GM12878 (cell line): ENCODE measurements at places on chromosomes 3 and 15. TPM values are rescaled to one million over a fixed set of nuclear protein-coding genes. Genes with fewer than 3 reads are reported as not detected.

The MB21D2 gene
- polyA plus RNA-seq: 15.4 and 15.5 TPM in 2 replicates

The DNAJC19 gene
- polyA plus RNA-seq: 117 and 120 TPM in 2 replicates

The CPNE9 gene
- not detected in 2 replicates for polyA plus RNA-seq

The CCNB2 gene
- 171 and 178 TPM in 2 replicates for polyA plus RNA-seq

The SKIL gene
- 6.0 and 7.4 TPM in 2 replicates for polyA plus RNA-seq

The AEN gene
- 71.4 and 78.0 TPM in 2 replicates for polyA plus RNA-seq

The ALDH1A3 gene
- polyA plus RNA-seq: 0.20 and 0.21 TPM in 2 replicates

The GOLGA8S gene
- polyA plus RNA-seq: not detected in 2 replicates

The GPR149 gene
- not detected in 2 replicates for polyA plus RNA-seq

The TRIM42 gene
- polyA plus RNA-seq: not detected in 2 replicates

The MEGF11 gene
- 0.47 and 0.78 TPM in 2 replicates for polyA plus RNA-seq

The GOLGA8T gene
- polyA plus RNA-seq: not detected in 2 replicates

- DNase-seq: no peak
Measured at GRCh38 chr3:61928776-61929314, 367.5 kb downstream of the PTPRG start.

- no peak for DNase-seq
Measured at GRCh38 chr3:42022355-42022754, 60.5 kb upstream of the ULK4 start.

DNA sequence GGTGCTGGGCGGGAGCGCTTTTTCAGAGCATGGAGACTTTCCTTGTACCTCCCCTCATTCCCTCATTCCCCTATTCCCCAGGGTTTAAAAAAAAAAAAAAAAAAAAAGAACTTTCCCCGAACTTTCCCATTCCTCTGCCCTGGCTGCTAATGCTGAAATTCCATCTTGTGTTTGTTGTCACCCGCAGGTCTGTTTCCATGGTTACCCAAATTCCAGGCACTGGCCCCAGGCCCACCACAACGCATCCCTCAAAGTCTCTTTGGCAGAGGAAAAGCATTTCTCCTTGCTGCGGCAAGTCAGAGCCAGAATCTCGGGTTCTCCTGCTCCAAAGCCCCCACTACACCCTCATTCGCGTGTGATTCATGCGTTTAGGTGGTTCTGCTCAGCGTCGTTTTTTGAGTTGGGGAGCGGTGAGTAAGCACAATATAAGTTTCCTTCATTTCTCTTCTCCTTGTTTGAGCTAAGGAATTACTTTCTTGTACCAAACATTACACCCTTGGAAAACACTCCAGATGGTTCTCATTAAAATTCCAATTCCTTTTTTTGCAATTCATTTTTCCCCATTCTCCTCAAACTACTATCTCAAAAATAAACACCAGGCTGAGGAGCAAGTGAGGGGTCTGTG lies 21.6 kb downstream of the ANAPC13 start:
- DNase-seq: no peak

- DNase-seq: no peak
Measured at GRCh38 chr3:101970905-101971304, 121.6 kb downstream of the NFKBIZ start.

GRCh38 chr3:160400702-160401150 lies 1.3 kb downstream of the SMC4 start:
- no peak for DNase-seq

DNA sequence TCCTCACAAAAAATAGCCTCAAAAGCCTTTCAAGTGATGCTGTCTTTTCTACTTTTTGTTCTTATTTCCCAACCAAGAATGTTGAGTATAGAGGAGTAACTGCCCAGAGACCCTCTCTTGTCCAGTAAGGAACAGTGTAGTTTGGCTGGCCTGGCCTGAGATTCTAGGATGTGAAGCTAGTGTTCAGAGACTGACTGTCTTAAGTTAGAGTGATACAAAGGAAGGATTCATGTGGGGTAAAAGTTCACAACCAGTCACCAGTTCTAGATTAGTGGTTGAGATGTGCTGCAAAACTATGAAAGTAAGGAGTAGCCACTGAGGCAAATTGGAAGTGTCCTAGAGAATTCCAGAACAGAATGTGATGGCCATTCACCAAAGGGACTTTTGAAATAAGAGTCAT lies 49.1 kb downstream of the RSRC1 start:
- DNase-seq: no peak

GRCh38 chr15:76996076-76996525 lies 1.2 kb downstream of the PSTPIP1 start:
- no peak for DNase-seq

DNA sequence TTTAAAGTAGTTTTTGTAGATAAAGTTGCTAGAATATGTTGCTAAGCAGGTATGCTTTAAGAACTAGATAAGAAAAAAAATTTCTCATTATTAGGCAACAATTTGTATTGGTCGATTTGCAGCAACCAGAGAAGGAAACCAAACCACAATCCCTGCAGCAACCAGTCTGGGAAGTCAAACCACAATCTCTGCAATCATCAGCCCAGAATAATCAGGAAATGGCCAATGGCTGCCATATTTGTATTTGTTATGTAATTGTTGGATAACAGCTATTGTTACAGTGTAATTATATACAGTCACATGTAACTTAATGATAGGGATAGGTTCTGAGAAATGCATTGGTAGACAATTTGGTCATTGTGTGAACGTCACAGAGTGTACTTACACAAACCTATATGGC lies 23.6 kb downstream of the STXBP5L start:
- no peak for DNase-seq

GRCh38 chr3:190117981-190118380 lies 2.7 kb downstream of the P3H2 start:
- DNase-seq: no peak

GRCh38 chr3:112579232-112579631 lies 17.4 kb downstream of the SLC35A5 start:
- DNase-seq: no peak

- DNase-seq: peak; percentile 30
Measured at GRCh38 chr3:23325466-23326065, 122.4 kb downstream of the UBE2E2 start.

DNA sequence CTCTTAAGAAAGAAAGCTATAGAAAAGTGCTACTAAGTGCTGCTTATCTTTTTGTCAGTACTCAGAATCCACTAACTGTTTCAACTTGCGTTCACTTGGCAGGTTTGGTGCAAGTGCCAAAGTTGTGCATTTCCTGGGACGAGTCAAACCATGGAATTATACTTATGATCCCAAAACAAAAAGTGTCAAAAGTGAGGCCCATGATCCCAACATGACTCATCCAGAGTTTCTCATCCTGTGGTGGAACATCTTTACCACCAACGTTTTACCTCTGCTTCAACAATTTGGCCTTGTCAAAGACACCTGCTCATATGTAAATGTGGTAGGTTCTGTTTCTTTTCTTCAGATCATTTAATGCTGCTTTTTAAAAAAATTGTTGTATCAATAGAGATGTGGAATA lies 32.6 kb downstream of the GYG1 start:
- no peak for DNase-seq

DNA sequence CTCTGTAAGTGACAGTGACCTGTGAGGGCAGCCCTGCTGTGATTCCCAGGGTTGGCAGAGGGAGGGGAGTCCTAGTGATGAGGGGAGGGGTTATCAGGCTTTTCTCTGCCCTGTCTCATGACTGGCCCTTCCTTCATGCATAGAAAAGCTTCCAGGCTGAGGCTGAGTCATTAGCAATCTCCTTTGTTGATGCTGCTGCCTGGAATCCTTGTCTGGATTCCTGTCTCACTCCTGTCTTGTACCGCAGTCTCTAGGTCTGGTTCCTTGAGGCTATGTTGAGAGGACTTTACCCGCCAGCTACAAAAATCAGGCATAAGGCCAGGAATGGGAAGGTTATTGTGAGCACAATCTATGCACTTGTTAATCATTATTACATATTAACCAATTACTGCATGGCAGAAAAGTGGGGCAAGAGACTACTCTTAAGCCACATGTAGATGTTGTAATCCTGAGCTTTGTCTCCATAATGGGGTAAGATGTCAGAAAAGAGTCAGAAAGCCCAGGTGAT lies 7.2 kb downstream of the KLHL6 start:
- no peak for DNase-seq

DNA sequence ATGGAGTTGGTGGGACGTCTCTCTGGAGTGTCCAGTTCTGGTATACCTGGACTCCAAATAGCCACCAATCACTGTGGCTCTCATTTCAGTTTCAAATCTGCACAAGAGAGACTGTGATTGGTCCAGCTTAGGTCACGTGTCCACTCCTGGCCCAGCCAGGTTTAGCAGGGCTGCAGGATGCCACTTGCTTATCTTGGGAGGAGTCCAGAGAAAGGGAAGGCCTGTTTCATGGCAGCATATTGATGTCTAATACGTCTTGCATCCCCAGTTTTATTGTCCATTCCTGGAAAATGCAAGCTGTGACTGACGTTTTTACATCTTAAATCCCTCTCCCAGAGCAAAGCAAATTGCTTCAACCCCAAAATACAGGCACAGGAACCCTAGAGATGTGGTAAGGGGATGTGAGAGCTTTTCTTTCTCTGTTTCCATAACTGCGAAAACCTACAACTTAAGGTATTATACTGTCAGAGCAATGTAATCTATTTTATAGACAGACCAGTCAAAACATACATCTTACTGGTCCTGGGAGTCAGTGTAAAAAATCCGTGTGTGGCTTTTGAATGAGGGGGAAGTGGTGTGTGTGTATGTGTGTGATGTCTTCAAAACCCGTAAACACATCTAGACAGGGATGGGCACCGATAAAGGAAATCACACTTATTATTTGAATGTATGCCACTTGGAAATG lies 274.4 kb downstream of the TLE3 start:
- no peak for DNase-seq

DNA sequence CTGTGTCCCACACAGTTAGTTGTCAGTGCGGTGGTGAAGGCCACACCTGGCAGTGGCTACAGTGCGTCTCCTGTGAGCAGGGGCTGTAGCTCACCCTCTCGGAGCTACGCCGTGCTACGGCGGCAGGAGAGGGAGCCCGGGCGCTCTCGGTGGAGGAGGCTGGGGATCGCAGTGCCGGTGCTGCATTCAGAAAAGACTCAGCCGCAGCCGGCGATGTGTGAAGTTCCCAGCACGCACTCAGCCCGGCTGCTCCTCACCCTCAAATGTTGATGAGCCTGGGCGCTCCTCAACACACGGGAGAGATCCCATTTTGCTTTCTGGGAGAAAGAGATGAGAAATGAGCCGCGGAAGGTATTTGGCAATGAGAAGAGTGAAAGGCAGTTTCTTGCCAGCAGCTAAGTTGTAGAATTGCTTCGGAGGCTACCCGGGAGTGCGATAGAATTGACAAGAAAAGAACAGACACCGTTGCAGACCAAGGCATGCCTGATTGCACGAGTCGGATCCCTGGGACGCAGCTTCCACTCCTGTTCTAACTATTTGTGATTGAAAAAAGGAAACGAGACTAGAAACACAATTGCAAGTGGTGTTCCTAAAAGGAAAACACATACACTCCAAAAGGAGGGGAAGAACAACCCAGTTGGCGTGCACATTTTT lies at the start of gene UNC13C:
TSS of gene UNC13C (plus strand) at position 189 of the 654 bp plus-strand sequence. CDS start 34,463 bp downstream, outside the sequence.
- DNase-seq: no peak

- DNase-seq: no peak
Measured at GRCh38 chr3:34895841-34896240, 743.5 kb upstream of the ARPP21 start.

- DNase-seq: peak; percentile 54
Measured at GRCh38 chr3:149657926-149658743, at the start of gene WWTR1. Gene WWTR1, minus strand, starts transcription at chr3:149658025. Its CDS starts 719 bp downstream, at chr3:149657306.

- no peak for DNase-seq
Measured at GRCh38 chr15:84991014-84991712, 9.5 kb downstream of the PDE8A start.

DNA sequence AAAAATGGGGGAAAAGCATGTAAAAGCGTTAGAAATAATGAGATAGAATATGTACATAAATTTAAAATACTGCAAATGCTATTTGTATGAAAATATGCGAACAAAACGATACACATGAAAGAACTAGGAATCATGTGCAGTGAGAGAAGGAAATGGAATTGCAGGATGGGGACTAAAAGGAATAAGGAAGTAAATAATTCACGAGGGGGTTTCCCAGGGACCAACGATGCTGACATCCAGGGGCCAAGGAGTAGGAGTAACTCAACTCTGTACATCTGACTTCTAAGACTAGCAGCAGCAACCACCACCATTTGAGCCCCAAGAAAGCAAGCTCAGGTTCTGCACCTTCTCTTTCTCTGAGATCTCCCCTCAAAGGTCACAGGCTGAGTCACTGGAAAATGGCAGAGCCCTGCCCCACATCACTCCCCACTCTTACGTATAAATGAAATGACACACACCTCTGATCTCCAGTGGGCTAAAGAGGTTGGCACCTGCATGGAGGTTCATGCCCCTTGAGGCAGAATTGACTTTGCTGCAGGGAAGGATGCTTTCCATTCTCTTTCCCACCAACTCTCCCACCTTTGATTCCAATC lies 100.0 kb upstream of the DLG1 start:
- no peak for DNase-seq

DNA sequence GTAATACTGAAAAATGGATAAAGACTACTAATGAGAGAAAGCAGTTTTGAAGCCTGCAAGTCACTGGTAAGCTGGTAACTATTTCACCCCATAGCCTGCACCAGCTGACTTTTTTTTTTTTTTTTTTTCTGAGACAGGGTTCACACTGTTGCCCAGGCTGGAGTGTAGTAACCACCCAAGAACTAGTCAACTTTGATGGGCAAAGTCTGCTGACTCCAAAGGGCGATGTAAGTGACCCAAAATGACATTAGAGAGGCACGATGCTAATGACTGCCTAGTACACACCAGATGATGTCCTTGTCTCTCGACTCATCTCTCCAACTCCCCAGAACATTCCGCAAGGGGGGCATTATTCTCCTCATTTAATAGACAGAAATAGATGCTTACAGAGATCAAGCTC lies 12.9 kb upstream of the TMEM41A start:
- DNase-seq: no peak

GRCh38 chr15:74432271-74432967 lies 1.3 kb downstream of the SEMA7A start:
- no peak for DNase-seq

- no peak for DNase-seq
Measured at GRCh38 chr3:126798521-126798920, 94.5 kb downstream of the CHCHD6 start.
